ENCODE measurements at places on chromosomes 1 and 21.

DNA sequence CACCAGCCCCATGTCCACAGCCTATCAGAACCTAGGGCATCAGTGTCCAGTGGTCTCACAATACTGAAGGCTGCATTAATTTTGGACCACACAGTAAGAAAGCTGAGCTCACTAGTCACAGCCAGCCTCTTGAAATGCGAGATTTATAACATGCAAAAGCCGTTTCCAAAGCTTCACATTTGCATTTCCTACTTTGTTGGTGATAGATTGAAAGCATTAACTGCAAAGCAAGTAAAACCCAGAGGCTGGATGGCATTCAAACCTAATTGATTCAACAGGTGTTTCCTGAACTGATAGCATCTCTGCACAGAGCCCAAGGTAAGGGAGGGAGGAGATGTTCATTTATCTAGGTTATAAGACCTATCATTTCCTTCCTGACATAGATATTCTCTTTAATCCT is 410.1 kb downstream of the OMA1 start:
- no peak for ATAC-seq

- ATAC-seq: peak; percentile 86
These were observed 39.5 kb upstream of the TNFRSF1B start for GRCh38 chr1:12127206-12127810.

DNA sequence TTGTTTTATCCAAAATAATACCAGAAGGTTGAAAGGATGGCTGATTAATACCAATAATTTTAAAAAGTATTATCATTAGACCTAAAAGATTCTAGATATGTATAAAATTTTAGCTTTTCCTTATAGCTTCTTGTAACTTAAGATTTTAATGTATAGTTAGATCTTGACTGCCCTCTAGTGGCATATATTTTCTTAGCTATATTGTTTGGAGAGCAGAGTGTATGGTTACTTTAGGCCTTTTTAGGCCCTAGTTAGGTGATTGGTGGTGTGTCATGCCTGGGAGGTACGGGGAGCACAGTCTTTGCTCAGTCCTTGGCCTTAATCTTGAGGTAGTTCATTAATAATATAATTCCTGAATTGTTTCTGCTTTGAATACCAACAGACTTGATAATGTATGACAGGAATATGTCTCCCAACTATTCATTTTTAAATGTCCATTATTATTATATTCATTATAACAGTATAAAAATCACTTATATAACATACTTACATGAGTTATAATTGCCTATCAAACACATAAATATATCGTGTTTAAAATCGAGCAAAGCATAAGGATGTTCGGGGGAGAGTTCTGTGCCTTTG is 328.4 kb downstream of the ZP4 start:
- ATAC-seq: peak; percentile 63

- peak; percentile 37 for ATAC-seq
These were observed 29.6 kb upstream of the RGS8 start for GRCh38 chr1:182713939-182714338.

GRCh38 chr1:232398823-232399222 is 231.1 kb downstream of the SIPA1L2 start:
- no peak for ATAC-seq

DNA sequence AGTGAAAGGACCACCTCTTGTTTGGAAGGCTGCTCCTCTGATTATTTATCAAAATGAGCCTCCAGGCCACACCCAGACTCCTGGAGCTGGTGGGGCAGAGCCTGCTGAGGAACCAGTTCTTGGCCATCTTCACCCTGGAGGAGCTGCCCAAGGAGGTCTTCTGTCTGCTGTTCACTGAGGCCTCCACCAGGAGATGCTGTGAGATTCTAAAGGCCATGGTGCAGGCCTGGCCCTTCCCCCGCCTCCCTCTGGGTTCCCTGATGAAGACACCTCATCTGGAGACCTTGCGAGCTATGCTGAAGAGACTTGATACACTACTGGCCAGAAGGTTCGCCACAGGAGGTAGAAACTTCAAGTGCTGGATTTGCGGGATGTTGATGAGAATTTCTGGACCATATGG is 61.7 kb upstream of the GJA8 start:
- no peak for ATAC-seq

GRCh38 chr1:233295975-233296322 is 424 bp upstream of the PCNX2 start:
- no peak for ATAC-seq

- peak; percentile 14 for ATAC-seq
These were observed 23.3 kb downstream of the ABCB10 start for GRCh38 chr1:229535230-229535629.

DNA sequence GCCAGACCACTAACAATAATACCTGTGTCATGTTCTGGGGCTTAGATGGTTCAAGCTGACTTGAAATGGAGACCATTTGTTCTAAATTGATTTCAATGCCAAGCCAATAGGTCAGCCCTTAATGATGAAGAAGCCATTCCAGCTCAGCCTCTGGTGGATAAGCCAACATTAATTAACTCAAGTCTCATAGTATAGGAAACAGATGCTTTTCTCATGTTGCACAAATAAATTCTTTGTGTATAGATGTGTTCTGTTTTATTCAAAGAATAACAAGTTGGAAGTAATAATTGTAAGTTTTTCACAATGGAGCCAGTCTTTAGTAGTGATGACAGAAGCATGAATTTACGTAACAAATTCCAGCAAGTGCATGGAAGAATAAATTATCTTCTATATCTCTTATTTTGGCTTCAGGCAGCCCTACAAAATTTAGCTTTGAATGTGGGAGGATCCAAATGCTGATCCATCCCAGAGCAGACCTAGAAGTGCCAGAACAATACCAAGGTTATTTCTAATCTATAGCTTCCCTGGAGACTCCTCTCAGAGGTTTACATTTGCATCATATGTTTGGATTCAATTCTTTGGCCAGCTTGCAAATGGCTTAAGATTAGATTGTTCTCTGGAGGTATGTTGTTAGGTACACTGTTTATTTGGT is 42.2 kb upstream of the C1orf105 start:
- no peak for ATAC-seq

- no peak for ATAC-seq
These were observed 28.5 kb upstream of the PLXNA2 start for GRCh38 chr1:208272713-208273112.

- ATAC-seq: no peak
These were observed 59.0 kb upstream of the ATF3 start for GRCh38 chr1:212549503-212550017.

GRCh38 chr1:186283374-186283773 is 91.7 kb downstream of the TPR start:
- peak; percentile 76 for ATAC-seq

GRCh38 chr1:11746795-11747487 is 11.0 kb downstream of the AGTRAP start:
- ATAC-seq: no peak

DNA sequence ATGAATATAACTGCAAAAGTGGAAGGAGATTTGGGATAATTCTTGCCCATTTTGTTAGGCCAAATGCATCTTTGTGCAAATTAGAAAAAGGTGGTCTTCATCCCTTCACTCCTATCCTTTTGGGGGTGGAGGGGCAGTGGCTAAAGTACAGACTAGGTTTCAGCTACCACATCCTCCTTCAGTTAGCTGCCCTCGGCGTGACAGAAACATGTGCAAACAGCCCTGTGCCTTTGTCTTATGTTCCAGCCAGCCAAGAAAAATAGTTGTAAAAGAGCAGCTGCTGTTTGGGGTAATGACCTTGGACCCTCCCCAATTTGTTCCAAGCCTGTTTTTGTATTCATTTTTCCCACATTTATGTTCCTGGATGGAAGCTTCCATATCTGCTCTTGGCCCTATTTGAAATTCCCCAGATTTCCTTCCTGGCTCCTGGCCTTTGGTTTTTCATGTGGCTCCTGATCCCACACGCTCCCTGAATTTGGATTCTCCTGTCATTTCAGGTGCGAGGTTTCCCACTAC is 8.3 kb upstream of the LGALS8 start:
- ATAC-seq: no peak

DNA sequence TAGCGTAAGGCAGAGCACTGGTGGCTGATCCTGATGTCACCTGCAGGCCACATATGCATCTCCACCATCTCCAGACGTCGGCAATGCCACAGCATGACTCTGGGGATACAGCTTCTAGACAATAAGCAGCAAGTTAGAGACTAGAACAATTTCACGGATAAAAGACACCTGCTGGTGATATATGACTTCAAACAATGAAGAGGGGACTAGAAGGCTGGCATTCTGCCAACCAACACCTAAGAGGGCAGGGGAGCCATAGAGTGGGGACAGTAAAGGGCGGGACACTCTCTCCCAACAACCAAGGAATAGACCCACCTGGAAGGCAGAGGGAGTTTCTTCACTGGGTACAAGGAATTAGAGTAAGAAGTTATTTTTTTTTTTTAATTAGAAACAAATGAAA is 126.7 kb downstream of the SIM2 start:
- no peak for ATAC-seq

DNA sequence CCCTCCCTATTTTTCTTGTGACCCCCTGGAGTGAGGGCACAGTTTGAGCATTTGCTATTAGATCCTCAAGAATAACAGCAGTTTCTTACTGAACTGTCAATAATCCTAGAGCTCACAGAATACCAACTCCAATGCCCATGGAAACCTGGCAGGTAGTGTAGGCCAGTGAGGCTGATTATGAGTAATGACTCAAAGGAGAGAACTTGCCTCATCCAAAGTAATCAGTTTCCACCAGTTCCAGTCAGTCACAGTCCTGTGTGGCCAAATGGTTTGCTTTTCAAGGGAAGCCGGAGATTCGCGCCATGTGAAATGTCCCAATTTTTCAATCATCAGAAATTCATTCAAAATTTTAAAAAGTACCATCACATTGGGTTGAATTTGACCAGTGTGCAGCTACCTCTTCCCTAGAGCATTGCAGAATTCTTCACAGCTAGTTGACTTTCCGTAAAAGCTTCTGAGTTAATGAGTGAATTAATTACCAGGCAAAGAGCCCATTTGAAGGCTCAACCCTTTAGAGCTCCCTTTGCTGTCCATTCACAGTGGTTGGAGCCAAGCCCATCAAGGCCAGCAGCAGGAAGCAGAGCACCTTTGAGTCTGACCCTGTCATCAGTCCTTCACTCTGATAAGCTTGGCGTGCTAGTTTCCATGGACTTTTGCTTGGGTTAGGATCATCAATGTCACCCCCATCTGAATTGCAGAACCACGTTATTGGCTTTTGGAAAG is 170.3 kb downstream of the KAZN start:
- no peak for ATAC-seq

GRCh38 chr1:200260597-200261335 is 149.1 kb downstream of the ZNF281 start:
- ATAC-seq: no peak

GRCh38 chr1:58768971-58769808 is 14.7 kb downstream of the JUN start:
- no peak for ATAC-seq

- peak; percentile 13 for ATAC-seq
These were observed 54.6 kb upstream of the ECE1 start for GRCh38 chr1:21344750-21345443.

- no peak for ATAC-seq
These were observed 25.2 kb upstream of the CDCA8 start for GRCh38 chr1:37667023-37667671.

DNA sequence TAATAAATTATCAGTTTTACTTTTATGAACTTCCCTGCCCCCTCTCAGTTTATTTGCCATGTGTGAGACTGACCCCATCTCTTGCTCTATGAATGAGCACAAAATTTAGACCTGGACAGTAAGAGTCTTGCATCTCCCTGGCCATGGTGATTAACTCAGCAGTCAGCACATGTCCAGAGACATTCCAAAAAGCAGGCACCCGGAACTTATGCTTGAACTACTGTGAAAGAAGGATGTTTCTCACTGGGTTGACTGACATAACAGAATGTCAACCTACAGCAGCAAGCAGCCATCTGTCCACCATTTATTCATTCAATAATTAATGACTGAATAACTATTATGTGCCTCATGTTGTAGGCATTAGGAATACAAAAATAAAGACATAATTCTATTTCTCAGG is 11.3 kb upstream of the SEC16B start:
- ATAC-seq: no peak

- no peak for ATAC-seq
These were observed 199.1 kb downstream of the HIVEP3 start for GRCh38 chr1:41719590-41719989.

DNA sequence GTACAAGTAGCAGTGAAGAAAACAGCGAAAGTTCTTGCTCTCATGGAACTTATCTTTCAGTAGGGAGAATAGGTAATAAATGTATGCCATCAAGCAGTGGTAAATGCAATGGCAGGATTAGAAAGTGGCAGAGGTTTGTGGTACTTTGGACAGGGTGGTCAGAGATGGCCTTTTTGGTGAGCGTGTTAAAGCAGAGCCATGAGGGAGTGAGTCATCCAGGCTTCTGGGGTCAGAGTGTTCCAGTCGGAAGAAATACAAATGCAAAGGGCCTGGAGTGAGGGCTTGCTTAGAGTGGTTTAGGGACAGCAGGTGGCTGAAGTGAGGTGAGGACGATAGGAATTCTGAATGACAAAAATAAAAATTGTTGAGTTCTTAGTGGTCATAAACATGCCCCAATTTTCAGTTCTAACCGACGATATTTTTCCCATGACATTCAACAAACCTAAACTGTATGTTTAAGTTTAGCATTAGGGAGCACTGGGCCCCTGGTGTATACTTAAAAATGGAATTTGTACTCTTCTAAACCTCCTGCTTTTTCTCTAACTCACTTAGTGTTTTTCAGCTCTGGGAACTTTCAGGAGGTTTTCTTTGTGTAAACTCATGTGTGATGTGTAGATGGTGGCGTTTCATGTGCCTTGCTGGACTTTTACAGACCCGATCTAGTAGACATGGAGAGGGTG is 78.2 kb downstream of the MACF1 start:
- ATAC-seq: no peak

- no peak for ATAC-seq
These were observed 113.9 kb upstream of the USP24 start for GRCh38 chr1:55329091-55329490.

DNA sequence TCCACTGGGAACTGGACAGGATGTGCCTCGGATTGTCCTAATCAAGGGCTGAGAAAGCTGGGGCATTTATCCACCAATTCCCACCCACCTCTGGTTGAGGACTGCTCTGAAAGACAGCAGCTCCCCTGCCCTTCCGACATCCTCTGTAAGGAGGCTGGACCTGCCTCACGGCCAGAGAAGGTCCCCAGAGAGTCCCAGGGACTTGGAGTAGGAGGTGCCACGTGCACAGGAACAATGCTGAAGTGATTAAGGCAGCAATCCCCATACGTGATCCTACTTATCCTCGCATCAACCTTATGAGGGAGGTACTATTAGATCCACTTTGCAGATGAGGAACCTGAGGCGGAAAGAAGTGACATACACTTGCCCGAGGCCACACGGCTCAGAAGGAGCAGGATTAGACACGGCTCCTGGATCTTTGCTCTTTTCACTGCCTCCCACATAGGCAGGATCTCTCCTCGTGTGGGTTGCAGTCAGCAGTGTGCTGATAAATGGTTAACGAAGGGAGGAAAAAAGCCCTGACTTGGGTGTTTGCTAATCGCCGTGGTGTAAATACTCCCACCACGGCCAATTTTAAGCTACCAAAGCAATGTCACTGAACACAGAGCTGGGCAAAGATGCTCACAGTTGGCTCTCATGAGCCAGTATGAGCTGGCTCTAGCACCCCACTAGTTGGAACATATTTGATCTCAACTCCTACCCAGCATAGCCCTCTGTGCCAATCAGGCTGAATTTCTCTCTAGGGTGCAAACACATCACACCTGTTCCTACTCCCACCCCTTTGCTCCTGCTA is 18.6 kb upstream of the LDLRAP1 start:
- no peak for ATAC-seq

Data from activated T-helper 17 cell treated with anti-CD3 and anti-CD28 coated beads, Interleukin-2, amount 50 U/mL, for 72 hours (primary cell).